ENCODE measurements at places on chromosomes 3 and 15. TPM values are rescaled to one million over a fixed set of nuclear protein-coding genes. Genes with fewer than 3 reads are reported as not detected.

The MLH1 gene
- total RNA-seq, result 50.9 TPM

The DVL3 gene
- total RNA-seq, result 40.7 TPM

DNA sequence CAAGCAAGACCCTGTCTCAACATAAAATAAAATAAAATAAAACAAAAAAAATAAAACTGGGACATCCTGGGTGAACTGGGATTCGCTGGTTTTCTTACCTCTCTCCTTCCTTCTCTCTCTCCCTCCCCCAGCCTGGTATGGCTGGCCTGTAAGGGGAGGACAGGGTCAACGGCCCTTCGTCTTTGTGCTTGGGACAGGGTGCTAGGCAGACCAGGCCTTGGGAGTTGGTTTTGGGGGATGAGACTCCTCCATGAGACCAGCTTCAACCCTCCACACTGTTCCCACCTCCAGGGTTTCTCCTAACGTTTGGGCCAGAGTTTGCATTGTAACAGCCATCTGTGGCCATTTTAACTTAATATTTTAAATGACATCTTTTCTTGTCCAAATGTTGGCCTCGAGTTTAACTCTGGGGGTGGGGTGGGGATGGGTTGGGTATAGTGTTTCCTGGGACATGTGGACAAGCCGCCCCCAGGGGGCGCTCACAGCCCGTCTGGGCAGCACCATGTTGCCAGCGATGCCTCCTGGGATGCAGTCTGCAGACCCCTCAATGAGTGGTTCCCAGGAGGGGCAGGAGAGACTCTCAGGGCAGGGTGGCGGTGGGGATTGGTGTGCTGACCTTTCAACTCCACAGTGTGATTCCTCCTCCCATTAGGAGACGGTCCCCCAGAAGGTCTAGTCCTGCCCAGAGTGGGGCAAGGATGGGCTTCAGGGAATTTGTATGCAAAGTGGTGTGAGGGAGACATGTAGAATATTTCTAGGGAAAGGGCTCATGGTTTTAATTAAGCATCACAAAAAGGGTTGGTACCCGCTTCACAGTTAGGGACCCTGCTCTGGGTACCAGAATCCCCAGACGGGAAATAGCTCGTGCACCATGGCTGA lies 37.7 kb upstream of the LCTL start:
- H3K4me1 ChIP-seq, result peaks cover under 1% of the 10 kb centered on the region
- H3K27me3 ChIP-seq, result no peaks in the 10 kb centered on the region
- no peak overlapping the region for H3K27ac ChIP-seq
- H3K4me3 ChIP-seq, result no peak overlapping the region
- no peaks in the 10 kb centered on the region for H3K36me3 ChIP-seq

DNA sequence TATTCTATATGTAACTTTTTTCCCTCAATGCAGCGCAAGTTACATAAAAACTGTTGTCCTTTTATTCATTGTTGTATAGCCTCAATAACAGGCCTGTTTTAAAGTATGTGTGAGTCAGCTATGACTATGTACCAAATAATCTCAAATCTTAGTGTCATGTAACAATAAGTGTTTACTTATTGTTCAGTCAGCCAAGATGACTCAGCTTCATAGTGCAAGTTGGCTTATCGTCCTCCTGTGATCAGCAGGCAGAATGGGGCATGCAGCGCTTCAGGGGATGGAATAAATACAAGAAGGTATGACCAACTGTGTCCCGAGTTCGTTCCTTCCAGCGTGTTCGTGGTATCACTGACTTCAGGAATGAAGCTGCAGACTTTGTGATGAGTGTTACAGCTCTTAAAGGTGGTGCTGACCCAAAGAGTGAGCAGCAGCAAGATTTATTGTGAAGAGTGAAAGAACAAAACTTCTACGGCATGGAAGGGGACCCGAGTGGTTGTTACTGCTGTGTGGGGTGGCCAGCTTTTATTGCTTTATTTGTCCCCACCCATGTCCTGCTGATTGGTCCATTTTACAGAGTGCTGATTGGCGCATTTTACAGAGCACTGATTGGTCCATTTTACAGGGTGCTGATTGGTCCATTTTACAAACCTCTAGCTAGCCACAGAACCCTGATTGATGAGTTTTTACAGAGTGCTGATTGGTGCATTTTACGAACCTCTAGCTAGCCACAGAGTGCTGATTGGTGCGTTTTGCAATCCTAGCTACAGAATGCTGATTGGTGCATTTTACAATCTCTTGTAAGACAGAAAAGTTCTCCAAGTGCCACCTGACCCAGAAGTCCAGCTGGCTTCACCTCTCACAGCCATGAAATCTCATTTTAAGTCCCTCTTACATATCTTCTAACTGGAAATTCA lies 1016.0 kb downstream of the MCTP2 start:
- no peaks in the 10 kb centered on the region for H3K4me1 ChIP-seq
- no peaks in the 10 kb centered on the region for H3K27me3 ChIP-seq
- no peak for DNase-seq
- H3K27ac ChIP-seq, result no peak overlapping the region
- no peak overlapping the region for H3K4me3 ChIP-seq

The SLCO2A1 gene
- total RNA-seq, result not detected

DNA sequence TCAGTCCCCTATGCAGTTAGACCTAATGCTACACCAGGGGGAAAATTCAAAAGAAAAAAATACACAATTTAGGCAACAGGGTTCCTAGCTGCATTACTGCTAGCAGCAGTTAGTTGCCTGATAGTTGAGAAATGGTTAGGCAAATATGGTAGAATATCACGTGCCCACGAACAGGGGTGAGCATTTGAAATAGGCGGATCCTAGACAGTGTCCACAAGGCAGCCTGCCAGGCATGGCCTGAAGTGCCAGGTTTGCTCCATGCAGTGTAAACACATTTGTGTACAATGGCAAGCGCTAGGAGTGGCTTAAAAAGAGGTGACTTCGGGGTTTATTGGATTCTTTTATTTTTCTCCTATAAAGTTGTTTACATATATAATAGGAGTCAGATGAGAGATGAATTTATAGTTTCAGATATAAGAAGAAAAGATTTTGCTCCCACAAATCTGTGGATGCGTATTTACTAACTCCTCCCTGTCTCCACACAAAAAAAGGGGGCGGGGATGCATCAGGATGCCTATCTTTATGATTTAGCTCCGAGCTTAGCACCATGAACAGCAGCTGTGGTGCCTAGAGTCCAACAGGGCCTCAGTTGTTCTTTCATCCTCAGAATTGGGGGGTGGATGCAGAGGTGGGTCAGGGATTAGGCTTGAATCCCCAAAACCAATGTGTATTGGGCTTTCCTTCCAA lies 3.9 kb upstream of the TGM4 start:
- no peak overlapping the region for H3K4me3 ChIP-seq
- H3K36me3 ChIP-seq, result peaks cover 17% of the 10 kb centered on the region
- peaks cover 11% of the 10 kb centered on the region for H3K4me1 ChIP-seq
- no peaks in the 10 kb centered on the region for H3K27me3 ChIP-seq
- H3K27ac ChIP-seq, result no peak overlapping the region

The LRRC34 gene
- total RNA-seq, result 5.6 TPM
